ENCODE measurements at places on chromosomes 1 and 21. TPM values are rescaled to one million over a fixed set of nuclear protein-coding genes. Genes with fewer than 3 reads are reported as not detected.

ZNF684 gene
- 2.4 TPM for total RNA-seq

GRCh38 chr1:100400404-100400803 lies 48.1 kb downstream of the CDC14A start:
- peak; percentile 73 for DNase-seq

DNA sequence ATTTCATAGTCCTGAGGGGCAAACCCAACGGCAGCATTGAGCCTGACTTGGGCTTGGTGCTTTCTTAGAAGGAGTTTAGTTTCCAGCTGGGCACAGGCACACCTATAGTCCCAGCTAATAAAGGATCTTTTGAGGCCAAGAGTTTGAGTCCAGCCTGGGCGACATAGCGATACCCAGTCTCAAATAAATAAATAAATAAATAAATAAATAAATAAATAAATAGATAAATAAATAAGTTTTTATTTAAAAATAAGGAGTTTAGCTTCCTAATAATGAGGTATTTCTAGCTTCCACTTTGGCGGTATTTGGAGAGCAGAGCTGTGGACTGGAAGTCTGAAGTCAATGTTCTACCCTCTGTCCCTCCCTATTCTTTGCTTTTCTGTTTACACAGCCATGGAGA lies 186.6 kb downstream of the URB2 start:
- no peak for DNase-seq

- DNase-seq, result no peak
These were observed 34.7 kb downstream of the RGSL1 start for GRCh38 chr1:182484531-182485257.

DNA sequence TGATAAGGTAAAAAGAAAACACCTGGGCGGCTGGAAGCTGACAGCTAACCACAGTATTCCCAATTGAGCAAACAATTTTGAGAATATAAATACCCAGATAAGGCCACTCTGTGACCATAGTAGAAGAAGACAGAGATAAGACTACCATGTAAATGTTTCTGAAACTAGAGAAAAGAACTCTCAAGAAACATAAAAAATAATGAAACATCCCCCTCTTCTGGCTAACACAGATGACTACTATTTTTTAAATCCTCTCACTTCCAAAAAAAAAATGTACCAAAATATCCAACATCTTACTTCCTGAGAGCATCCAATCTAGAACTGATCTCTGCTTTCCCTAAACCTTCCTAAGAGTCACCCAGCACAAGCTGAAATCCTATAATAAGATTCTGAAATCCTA lies 125.9 kb downstream of the HFM1 start:
- DNase-seq, result no peak

GRCh38 chr1:18836654-18837053 lies 22.8 kb downstream of the TAS1R2 start:
- no peak for DNase-seq

GRCh38 chr1:25476186-25477097 lies 45.7 kb downstream of the MACO1 start:
- no peak for DNase-seq

All from T-cell (primary cell).